Thoracic aorta (tissue), 2 donors: ENCODE measurements at places on chromosomes 4 and X.

- H3K4me1 ChIP-seq, result no peaks in the 10 kb centered on the region
- H3K36me3 ChIP-seq, result no peaks in the 10 kb centered on the region
- no peak overlapping the region for H3K27ac ChIP-seq
- no peak overlapping the region for H3K4me3 ChIP-seq
Measured at GRCh38 chr4:147370473-147370872, 110.4 kb upstream of the EDNRA start.

- no peak overlapping the region for H3K27ac ChIP-seq
- H3K4me3 ChIP-seq, result no peak overlapping the region
- no peaks in the 10 kb centered on the region for H3K36me3 ChIP-seq
- peaks cover 43% of the 10 kb centered on the region for H3K4me1 ChIP-seq
- no peak for DNase-seq
Measured at GRCh38 chr4:7964459-7964858, 24.8 kb upstream of the AFAP1 start.

GRCh38 chr4:53914313-53915016, 149.9 kb downstream of the CHIC2 start:
- no peaks in the 10 kb centered on the region for H3K27me3 ChIP-seq
- no peaks in the 10 kb centered on the region for H3K4me1 ChIP-seq
- no peak overlapping the region for H3K4me3 ChIP-seq
- DNase-seq, result no peak
- H3K36me3 ChIP-seq, result no peaks in the 10 kb centered on the region

- no peak for DNase-seq
- H3K27me3 ChIP-seq, result no peaks in the 10 kb centered on the region
- H3K27ac ChIP-seq, result no peak overlapping the region
Measured at GRCh38 chr4:146023334-146023967, 84.8 kb upstream of the ZNF827 start.

DNA sequence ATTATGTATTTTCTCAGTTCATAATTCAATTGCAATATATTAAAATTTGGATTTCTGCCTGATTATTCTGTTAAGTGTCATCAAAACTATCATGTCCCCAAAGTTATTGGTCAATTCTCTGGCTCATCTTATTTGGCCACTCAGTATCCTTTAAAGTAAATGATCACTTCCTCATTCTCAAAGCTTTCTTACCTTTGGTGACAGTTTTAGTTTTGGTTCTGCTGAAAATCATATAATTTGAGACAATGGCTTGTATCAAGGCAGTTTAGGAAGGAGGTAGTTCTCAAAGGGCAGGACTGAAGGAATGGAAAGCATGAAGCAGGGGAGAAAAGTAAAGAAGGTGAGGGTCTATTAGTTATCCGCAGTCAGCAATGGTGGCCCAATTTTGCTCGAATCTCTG, 1832.1 kb downstream of the ARAP2 start:
- H3K27ac ChIP-seq, result no peak overlapping the region
- H3K4me1 ChIP-seq, result no peaks in the 10 kb centered on the region
- no peaks in the 10 kb centered on the region for H3K27me3 ChIP-seq
- no peak overlapping the region for H3K4me3 ChIP-seq
- no peak for DNase-seq
- H3K36me3 ChIP-seq, result no peaks in the 10 kb centered on the region

DNA sequence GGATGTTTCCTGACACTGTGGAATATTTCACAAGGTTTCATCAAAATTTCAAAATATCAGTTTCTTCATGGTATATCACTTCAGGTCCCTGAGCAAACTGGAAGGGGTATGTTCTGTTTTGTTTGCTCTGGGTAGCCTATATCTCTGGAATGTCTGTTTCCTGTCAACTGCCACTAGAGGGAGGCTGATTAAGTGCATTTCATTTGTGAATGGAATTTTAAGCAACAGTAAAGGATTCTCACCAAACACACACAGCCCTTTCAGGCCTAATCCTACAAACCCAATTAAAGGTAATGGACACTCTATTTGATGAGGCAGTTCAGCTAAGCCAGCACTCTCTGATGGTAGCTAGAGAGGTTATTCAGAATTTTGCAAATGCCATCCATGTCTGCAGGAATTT, 307.1 kb downstream of the TEX13A start:
- H3K27ac ChIP-seq, result no peak overlapping the region
- H3K27me3 ChIP-seq, result no peaks in the 10 kb centered on the region
- H3K4me3 ChIP-seq, result no peak overlapping the region
- H3K4me1 ChIP-seq, result no peaks in the 10 kb centered on the region
